ENCODE measurements at places on chromosomes 1 and 21.

GRCh38 chr1:167427848-167428247, 90.5 kb downstream of the CD247 start:
- no peak for DNase-seq

DNA sequence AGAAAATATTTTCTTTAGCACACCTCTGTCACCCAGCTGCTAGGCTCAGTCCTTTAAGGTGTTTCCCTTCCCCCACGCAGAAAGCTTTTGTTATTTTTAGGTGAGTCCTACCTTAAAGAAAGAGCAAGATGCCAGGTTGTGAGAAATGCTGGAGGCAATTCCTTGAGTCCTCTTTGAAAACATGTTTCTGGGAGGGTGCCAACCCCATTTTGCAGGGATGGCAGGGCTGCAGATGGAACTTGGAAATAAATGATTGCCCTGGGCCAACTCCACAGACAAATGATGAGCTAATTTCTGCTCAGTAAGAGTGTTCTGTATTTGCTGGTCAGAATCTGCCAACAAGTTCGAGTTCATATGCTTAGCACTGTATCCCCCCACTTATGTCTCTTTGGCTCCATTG, 119.2 kb upstream of the RAB3GAP2 start:
- DNase-seq: no peak

- no peak for DNase-seq
Measured at GRCh38 chr1:89762386-89762778, 58.5 kb upstream of the LRRC8D start.

DNA sequence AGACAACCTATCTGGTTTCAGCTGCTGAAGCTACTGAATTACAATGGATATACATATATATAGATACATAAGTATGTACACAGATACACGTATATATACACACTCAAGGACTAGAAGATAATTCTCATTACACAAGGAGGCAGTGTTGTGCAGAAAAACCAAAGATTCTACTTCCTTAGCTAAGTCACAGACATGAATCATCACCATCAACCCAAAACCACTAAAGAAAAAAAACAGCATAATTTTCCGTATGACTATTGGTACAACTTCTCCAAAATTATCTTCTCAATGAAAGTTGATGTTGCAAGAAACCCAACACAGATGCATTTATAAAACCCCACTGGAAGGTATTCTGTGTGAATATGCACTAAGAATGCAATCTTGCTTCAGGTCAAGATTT, 36.8 kb upstream of the RPF1 start:
- no peak for DNase-seq

GRCh38 chr1:22815421-22816066, 104.9 kb downstream of the EPHB2 start:
- DNase-seq: no peak
